ENCODE measurements at places on chromosomes 11 and 22.

DNA sequence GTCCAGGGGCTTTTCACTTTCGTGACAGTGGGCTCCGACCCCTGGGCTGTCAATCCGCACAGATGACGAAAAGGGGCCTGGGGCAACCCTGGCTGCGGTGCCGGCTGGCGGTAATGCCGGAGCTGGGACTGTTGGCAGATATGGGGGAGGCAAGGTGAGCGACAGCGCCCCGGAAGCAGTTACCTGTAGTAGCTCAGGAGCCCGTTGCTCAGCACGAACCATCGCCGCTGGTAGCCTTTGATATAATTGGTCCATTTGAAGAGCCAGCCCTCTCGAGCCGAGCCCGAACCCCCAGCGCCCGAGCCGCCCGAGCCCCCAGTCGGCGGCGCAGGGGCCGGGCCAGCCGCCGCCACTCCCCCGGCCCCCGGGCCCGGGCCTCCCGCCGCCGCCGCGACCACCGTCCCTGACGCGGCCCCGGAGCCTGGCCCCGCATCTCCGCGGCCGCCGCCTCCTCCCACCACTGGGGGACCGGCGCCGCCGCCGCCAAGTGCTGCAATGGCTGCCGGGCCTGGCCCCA lies 396 bp downstream of the OSBP start:
- no peak for DNase-seq

GRCh38 chr11:69295995-69296889 lies 2.3 kb downstream of the MYEOV start:
- peak; percentile 88 for DNase-seq

DNA sequence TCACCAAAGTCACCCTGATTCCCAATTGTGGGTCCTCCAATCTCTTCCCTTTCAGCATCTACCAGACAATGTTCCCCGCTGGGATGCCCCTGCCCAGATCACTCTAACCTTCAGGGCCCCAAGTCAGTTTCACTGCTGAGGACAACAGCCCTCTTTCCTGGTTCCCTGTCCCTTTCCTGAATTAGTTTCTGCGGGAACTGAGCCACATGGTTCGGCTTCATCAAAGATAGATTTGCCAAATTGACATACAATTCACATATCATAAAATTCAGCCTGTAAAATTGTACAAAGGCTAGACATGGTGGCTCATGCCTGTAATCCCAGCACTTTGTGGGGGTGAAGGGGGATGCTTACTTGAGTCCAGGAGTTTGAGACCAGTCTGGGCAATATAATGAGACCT lies 10.1 kb downstream of the PRDX5 start:
- DNase-seq = no peak

DNA sequence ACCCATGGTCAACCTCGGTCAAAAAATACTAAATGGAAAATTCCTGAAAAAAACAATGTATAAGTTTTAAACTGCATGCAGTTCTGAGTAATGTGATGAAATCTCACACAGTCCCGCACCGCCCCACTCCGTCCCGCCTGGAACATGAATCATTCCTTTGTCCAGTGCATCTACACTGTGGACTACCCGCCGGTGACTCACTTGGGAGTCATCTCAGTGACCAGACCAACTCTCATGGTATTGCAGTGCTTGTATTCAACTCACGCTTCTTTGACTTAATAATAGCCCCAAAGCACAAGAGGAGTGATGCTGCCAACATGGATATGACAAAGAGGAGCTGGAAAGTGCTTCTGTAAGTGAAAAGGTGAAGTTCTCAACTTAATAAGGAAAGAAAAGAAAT lies 48.8 kb downstream of the ARHGAP32 start:
- DNase-seq = peak; percentile 75

DNA sequence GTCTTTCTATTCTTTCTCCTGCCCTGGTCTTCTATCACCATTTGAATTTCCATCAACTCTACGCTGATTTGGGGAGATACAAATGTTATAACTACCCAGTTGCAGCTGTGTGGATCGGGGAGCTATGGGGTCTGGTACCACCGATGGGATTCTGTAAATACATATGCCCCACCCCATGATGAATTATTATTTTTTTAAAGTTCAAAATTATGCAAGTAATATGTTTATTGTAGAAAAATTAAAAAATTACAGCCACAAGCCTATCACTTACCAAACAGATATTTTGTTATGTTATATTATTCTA lies 52.4 kb upstream of the CLMP start:
- no peak for DNase-seq

Measured in suppressor macrophage (primary cell).